Stimulated activated CD8-positive, alpha-beta memory T cell treated with anti-CD3 and anti-CD28 coated beads, Interleukin-4, amount 100 ng/mL, for 1 hour (primary cell): ENCODE measurements at places on chromosomes 13 and 19.

DNA sequence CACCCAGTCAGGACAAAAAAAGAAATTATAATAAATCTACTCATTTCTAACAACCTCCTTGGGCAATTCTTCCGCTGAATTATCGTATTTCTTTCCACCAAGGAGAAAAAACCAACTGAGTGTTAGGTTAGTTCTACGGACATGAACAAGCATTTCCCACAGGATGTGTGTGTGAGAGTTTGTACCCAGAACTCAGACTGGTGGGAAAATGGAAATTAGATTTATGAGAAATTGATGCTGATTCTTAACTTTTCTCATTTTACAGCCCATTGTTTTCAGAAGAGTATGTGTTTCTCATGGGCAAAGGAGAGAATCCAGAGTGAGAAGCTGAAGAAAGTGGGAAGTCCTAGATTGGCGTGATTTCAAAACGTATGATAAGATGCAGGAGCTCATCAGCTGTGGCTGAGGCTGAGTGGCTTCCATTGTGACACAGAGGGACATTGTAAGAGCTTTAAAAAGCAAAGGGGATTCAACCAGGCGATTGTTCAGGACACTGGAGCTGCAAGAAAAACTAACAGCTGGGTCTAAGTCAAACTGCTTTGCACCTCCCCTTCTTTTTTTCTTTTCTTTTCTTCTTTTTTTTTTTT is 184.7 kb upstream of the ARGLU1 start:
- no peak for DNase-seq

- no peak for DNase-seq
Observed at GRCh38 chr19:53871454-53871853, 3.8 kb downstream of the MYADM start.

- no peak for DNase-seq
Observed at GRCh38 chr19:42693760-42694350, 46.4 kb downstream of the PSG3 start.

GRCh38 chr19:3483226-3483628 is at the start of gene SMIM44:
SMIM44 (minus strand) TSS chr19:3483441; CDS start chr19:3483403, 38 bp downstream.
- no peak for DNase-seq

DNA sequence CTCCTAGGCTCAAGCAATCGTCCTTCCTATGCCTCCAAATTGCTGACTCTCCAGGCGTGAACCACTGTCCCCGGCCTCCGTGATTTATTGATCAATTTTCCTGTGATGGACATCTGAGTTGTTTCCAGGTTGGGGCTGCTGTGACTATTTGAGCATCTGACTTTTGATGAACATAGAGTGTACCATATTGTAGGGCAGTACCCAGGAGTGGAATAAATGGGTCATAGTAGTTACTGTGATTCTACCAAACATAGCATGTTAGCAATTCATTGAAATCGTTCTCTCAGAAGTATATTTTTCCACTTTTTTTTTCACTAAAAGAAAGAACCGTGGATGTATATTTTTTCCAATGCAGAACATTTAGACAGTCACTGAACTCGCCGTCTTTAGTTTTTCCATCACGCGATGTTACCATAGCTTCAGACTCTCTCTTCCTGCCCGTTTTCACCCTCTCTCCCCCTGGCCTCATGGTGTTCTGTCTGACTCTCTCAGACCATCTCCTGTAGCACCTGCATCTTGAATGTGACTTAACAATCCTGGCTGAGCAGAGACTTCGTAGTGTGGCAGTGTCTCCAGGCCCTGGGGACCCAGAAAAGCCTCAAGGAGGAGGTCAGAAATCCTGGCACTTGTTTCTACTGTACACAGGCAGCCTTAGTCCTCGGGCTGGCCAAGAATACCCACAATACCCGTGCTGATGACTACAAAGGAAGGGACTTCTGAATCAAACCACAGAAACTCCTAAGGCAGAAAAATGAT is 3.2 kb upstream of the RASGRP4 start:
- no peak for DNase-seq

- DNase-seq, result no peak
Observed at GRCh38 chr19:49894879-49895565, 1.7 kb downstream of the IL4I1 start.

DNA sequence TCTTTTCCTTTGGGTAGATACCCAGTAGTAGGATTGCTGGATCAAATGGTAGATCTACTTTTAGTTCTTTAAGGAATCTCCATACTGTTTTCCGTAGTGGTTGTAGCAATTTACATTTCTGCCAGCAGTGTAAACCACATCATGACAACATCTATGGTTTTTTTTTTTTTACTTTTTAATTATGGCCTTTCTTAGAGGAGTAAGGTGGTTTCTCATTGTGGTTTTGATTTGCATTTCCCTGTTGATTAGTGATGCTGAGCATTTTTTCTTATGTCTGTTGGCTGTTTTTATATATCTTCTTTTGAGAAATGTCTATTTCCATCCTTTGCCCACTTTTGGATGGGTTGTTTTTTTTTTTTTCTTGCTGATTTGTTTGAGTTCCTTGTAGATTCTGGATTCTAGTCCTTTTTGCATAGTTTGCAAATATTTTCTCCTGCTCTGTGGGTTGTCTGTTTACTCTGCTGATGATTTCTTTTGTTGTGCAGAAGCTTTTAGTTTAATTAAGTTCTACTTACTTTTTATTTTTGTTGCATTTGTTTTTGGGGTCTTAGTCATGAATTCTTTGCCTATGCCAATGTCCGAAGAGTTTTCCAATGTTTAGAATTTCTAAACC is 38.8 kb downstream of the TDRD3 start:
- no peak for DNase-seq

DNA sequence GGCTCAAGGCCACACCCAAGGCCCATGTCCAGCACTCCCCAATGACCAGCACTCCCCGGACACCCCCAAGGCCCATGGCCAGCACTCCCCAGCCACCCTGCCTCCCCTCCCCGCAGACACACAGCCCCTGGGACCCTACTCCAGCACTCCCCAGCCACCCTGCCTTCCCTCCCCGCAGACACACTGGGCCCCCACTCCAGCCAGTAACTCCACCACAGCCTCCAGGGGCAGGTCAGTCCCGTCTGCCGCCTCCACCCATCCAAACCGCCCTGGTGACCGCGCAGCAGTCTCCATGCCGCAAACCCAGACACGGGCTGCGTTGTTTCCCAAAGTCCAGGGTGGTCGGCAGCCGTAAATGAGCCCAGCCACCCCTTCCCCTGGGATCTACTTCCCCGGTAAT is 70.7 kb downstream of the SPACA7 start:
- no peak for DNase-seq

DNA sequence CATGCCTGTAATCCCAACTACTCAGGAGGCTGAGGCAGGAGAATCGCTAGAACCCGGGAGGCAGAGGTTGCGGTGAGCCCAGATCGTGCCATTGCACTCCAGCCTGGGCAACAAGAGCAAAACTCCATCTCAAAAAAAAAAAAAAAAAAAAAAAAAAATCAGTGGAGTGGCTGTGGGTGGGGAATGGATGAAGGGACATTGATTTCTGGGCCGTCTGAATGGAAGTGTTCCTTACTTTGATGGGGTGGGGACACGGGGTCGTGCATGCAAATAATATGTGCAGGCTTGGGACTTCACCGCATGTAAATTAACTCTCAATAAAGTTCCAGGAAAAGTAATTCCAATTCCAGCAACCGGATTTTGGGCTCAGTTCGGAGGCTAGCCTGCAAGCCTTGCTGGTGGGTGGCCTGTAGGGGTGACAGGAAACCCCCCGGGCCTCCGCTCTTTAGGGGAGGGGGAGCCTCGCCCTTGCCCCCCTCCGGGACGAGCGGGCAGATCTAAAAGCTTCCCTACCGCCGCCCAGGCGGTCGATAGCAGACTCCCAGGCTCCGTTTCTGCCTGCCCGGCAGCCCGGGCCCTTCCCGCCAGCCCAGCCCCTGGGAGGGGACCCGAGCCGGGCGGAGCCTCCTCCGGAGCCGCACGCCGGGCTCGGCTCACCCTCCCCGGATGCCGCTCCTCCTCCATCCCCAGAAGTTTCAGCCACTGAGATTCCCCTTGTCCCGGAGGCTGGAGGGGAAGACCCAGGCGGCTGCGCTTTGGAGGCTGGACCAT is 48.0 kb upstream of the ADGRE5 start:
- DNase-seq, result no peak

GRCh38 chr13:112179421-112179820 is 112.5 kb downstream of the SOX1 start:
- no peak for DNase-seq

DNA sequence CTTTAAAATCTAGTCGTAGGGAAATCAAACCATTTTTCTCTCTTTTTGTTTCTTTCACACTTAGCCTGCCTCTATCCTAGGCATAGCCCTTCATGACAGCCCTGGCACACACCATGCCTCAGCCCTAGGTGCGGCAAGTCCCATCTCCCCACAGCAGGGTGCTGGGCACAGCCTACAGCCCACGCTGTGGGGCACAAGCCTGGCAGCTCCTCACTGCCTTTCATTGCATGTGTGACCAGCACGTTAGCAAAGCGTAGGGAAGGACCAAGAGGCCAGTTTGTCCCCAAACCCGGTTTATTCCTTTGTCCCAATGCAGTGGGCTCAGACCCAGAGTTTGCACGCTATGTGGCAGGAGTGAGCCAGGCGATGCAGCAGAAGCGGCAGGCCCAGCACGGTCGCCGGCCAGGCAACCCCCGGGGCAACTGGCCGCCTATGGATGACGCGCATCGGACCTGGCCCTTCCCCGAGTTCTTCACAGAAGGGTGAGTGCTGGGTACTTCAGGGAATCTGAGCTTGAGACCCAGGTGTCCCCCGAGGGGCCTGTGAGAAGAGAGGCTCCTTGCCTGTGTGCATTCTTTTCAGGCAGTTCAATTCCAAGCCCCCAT is 17.3 kb upstream of the GPI start:
- no peak for DNase-seq

DNA sequence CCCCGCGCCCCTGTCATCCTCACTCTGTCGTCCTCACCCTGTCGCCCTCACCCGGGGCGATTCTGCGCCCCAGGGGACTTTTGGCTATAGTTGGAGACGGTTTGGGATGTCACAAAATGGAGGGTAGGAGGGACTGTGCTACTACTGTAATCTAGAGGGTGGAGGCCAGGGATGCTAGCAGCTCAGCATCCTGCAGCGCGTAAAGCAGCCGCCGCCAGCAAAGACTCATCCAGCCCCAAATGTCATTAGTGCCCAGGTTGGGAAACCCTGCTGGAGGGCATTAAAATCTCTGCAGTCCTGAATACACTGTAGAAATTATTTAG is 362 bp downstream of the ZNF557 start:
- no peak for DNase-seq

DNA sequence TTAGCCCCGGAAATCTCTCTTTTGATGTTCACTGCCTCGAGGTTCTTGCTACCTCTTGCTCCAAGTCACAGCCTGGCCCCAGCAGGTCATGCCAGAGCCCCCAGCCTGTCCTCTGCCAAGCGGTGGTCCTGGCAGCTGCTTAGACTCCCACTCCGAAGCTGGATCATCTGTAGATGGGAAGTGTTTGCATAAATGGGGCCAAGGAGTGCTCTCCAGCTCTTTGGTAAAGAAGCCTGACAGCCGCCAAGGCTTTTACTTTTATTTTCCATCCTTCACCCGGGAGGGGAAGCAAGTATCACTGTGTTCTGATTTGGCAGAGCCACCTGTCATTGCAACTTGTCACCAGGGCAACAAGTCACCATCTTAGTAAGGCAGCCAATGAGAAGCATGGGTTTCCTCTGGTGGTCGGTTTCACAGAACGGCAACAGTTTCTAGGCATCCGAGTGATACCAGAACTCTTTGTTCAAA is 10.6 kb upstream of the RETN start:
- DNase-seq, result no peak

DNA sequence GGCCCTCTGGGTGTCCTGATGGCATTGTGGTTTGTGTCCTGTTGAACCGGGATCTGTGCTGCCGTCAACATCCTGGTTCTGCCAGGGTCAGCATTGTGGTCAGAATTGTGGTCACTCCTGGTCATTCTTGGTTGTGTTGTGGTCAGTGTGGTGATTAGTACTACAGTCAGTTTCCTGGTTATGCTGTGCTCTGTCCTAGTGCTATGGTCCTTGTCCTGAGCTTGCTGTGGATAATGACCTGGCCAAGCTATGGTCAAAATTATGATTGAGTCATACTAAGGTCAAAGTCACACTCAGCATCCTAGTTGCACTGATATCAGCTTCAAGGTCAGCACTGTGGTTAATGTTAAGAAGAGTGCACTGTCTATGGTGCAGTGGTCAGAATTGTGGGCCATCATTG is 4.5 kb upstream of the OLFM2 start:
- DNase-seq, result no peak

DNA sequence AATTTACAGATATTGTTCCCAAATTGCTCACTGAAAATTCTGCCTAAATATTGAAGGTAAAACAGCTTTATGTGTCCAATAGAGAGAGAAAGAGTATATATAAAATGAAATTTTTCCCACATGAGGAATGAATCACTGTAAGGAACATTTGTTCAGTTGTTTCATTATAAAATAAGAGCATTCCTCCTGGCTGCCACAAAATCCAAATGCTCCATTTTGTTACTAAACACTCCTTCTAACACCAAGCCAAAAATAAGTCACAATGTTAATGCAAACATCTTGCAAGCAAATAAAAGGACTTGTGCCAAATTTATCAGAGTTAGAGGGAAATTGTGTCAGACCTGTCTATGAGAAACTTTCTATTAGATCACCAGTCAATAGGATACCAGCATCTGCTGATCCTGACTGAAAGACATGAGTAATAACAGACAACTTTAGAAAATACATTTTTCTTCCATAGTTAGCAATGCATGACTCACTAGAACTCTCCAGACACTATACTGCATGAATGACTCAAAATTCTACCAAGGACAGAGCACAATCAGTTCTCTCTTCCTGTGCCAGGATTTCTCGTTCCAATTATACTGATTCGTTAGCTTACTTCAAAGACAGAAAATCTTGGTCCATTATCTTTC is 83.5 kb upstream of the FNDC3A start:
- DNase-seq, result no peak

DNA sequence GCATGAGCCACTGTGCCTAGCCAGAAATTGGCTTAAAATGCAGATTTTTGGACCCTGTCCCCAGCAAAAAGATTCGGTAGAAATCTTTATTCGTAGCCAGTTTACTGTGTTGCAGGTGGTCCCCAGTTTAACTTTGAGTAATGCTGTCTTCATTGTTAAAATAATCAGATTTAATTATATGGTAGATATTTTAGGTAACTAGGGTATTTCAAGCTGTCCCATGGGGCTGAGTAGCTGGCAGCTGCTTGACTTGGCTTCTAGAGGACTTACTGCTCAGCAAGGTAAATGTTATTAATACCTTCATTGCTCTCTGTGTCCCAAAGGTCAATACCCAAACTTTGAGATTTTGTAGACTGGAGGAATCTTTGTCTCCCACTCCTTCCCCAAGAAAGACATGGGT is 21.1 kb downstream of the LSM14A start:
- DNase-seq, result no peak

DNA sequence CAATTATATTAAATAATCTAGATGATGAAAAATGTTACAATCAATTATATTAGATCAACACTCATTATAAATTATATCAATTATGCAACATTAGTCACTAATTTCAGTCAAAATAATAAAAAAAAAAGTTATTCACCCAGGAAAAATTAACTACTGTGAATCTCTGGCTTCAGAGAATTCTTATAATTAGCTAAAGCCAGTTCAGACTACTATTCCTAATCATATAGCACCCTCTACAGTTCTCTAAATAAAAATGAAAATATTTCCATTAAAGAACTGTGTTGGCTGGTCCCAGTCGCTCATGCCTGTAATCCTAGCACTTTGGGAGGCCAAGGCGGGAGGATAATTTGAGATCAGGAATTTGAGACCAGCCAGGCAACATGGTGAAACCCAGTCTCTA is 33.0 kb downstream of the XPO4 start:
- DNase-seq, result no peak

GRCh38 chr13:110924639-110924934 is 9.7 kb upstream of the ANKRD10 start:
- DNase-seq, result no peak
